Right ventricle myocardium superior (tissue), 1 donor: ENCODE measurements at places on chromosomes 5 and 9. TPM values are rescaled to one million over a fixed set of nuclear protein-coding genes. Genes with fewer than 3 reads are reported as not detected.

DNA sequence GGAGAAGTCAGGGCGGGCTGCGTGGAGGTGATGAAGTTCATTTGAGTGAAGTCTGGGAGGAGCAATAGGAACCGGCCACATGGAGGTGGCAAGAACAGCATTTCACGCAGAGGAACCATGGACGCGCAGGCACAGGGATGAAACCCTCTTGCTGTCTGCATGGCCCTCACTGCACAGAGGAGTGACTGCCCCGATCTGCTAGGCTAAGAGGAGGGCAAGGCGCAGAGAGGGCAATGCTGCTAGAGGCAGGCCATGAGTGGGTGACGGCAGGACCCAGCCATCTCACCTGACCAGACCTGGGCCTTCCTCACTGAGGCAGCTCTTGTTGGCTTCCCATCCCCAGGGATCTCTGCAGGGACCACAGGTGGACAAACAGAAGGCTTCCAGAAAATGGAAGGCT is 90.3 kb downstream of the BARX1 start:
- no peak for DNase-seq

The UBTD2 gene
- total RNA-seq, result 8.6 TPM

- peak; percentile 22 for DNase-seq
These were observed 250.7 kb downstream of the ANXA1 start for GRCh38 chr9:73402081-73403028.

The IRX2 gene
- 5.6 TPM for total RNA-seq

DNA sequence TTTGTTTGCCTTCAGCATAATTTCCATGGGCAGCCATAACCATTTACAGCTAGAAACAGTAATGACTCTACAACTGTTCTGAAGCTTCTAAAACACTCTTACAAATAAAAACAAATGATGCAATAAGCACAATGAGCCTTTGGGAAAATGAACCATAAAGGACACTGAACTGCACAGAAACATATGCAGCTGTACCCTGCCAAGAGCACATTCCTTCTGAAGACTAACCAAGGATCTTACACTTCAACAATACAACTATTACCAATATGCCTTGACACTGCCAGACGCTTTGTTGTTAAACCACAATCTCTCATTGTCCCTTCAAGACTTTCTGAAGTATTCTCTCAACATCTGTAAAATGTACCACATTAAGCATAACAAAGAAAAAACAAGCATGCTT is 104.2 kb upstream of the HMHB1 start:
- DNase-seq, result no peak

The DCTN3 gene
- 129 TPM for total RNA-seq

DNA sequence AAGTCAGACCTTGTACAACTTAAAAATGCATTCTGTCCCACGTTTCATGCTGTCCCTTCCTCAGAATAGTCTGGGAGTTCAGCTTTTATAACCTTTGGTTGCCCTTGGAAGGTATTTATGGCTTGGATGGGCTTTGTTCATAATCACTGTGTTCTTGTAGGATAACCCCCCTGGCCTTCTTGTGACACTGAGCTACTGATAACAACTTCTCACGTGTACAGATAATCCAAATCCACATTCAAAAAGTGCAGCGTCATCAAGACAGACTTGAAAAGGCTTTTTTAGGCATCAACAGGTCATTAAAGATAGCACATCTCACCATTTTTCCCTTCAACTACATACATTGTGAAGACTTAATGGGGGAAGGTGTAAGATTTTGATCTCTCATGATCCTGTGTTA is 42.0 kb downstream of the SLC1A3 start:
- DNase-seq, result no peak

- no peak for DNase-seq
These were observed 119.8 kb upstream of the PPP1R26 start for GRCh38 chr9:135359764-135360163.

The BAAT gene
- total RNA-seq, result 0.08 TPM

GRCh38 chr5:10319202-10319851 is 11.6 kb upstream of the CMBL start:
- no peak for DNase-seq

The ZDHHC11B gene
- 18.8 TPM for total RNA-seq

- DNase-seq, result no peak
These were observed 15.1 kb downstream of the DMAC1 start for GRCh38 chr9:7784472-7784871.

DNA sequence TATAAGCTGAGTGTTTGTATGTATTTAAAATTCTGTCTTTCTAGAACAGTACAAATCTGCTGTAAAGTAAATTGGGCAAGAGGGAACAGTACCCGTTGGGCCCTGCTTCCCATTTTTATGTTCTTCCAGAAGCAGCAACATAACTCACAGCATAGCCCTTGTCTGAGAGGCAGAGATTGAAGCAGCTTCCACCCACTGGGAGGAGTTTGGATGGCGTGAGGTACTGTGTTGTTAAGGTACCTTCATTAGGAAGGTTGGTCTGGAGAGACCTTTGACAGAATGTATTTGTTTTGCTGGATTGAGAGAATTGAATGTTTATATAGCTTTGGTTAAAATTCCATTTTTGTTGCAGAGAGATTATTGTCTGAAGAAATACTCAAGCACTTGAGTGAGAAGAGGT is 24.8 kb downstream of the RAI14 start:
- DNase-seq, result no peak

The C5orf58 gene
- total RNA-seq, result 0.65 TPM

The PHF24 gene
- total RNA-seq, result 0.19 TPM

DNA sequence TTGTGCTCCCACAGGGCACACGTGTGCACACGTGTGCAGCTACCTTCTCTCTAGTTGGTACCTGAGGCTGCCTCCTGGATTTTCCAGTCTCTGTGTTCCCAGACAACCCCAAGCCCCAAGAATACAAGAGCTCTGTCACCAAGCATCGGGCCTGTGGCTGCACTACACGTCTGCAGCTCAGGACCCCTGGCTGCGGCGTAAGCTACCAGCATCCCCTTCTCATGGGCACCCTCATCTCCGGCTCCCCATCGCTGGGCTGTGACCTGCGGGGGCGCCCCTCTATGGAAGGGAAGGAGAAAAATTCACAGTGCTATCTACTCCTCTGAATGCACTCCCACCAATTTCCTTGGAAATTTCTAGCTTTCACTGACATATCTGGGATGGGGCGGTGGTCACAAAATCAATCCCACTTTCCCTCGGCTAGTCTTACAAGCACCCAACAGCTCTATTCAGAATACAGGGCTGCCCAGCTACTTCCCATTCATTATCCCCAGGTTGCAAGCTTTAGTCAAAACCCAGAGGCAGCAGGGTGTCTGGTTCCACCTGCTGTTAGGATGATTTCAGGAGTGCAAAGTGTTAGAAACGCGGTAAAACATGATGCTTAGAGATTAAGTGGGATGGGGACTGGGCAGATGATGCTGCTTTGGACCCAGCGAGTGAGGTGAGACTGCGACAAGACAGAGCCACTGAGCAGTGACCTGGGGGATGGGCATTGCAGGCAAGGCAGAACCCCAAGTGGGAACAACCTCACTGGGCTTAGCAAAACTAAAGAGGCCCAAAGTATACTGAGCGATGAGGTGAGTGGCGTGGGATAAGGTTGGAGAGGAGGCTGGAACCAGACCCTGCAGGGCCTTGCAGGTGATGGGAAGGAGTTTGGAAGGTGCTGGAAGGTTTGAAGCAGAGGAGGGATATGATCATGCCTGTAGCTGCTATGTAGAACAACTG is 121.7 kb downstream of the KCNIP1 start:
- no peak for DNase-seq

- DNase-seq, result no peak
These were observed 234.2 kb upstream of the MEF2C start for GRCh38 chr5:89117124-89117644.

DNA sequence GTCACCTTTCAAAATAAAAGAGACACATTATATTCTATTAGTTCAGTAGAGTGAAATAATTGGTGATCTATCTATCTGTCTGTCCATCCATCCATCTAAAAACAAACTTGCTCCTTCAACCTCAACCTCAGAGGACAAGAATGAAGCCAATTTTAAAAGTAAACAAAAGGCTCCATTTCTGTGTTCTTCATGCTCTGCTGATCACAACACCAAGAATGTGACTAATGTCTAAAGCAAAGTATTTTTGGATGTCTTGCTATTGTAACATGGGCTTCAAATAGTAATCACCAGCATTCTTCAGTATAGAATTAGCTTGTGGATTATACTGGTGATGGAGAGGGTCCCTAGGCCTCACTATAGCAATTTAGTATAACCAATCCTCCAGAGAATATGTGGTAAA is 1304.4 kb downstream of the MAT2B start:
- DNase-seq, result no peak

The MZB1 gene
- 0.70 TPM for total RNA-seq

DNA sequence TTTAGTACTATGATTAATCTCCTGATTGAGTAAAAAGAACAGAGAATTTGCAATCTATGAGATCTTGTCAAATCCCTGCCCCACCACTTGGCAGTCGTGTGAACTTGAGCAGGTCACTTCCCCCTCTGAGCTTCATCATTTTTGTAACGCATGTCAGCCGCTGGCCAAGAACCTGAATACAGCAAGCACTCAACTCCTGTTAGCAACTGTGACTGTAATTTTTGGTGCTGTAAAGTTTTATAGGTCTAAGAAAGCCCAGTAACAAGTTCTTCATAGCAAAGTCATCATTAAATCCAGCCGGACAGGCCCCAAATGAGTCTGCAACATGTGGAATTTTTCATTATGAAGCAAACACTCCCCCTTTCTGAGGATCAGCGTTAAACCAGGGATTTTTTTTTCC is 49.4 kb downstream of the DRD1 start:
- no peak for DNase-seq

GRCh38 chr9:129289883-129290282 is 111.8 kb upstream of the IER5L start:
- DNase-seq, result no peak

The TMEM252 gene
- not detected for total RNA-seq

DNA sequence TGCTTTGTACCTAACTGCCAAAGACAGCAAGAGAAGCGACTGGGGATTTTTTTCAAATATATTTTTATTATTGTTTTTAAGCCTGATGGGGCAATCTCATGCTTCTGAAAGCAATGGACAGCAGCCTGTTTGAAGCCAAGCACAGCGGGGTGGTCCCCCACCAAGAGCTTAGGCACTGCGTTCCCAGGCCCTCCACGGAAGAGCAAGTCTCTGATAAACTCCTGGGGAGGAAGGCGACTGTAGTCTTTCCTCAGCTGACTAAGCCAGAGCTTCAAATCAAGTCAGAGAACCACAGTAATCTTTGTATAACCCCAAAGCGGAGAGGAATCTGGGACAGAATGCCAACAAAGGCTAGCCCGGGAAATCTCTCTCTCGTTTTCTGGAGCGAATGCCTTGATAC is 54.4 kb downstream of the ARSB start:
- no peak for DNase-seq
